Left ventricle myocardium inferior (tissue), 1 donor: ENCODE measurements at places on chromosomes 12 and 14. TPM values are rescaled to one million over a fixed set of nuclear protein-coding genes. Genes with fewer than 3 reads are reported as not detected.
A peak's percentile ranks its signal among the peaks of the same experiment; 100 is the strongest.

DNA sequence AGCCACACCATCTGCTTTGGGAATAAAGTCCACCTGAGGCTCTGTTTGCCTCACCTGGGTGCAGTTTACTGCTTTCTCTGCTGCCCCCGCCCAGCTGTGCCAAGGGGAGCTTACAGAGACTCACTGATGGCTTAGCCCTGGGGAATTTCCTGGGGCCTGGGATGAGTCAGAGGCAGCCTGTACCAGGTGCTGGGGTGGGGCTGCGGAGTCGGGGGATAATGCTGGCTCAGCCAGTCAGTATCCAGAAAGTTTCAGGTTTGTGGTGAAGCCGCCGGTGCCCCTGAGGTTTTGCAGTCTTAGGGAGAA is 22.3 kb downstream of the PLEKHG3 start:
- no peaks in the 10 kb centered on the region for H3K27me3 ChIP-seq
- peak; percentile 13 for DNase-seq
- H3K36me3 ChIP-seq = peaks cover 30% of the 10 kb centered on the region
- no peak overlapping the region for H3K4me3 ChIP-seq

DNA sequence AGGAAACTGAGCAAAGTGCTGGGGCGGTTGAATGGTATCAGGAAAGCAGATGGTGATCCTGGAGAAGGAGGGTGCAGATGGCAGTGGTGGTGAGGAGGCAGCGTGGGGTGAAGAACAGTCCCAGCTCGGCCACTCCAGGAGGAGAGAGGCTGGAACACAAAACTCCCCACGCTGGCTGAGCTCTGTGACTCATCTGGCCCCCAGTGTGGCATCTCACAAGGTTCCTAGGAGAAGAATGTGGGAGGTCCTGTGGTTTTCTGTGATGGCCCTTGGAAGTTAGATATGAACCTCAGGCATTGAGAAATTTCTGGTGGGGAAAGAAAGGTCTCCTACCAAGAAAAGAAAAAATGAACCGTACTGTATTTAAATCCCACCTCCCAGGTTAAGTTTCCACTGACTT is 8.0 kb upstream of the NRXN3 start:
- H3K4me1 ChIP-seq = no peaks in the 10 kb centered on the region
- H3K4me3 ChIP-seq = no peak overlapping the region
- H3K27ac ChIP-seq = no peak overlapping the region

DNA sequence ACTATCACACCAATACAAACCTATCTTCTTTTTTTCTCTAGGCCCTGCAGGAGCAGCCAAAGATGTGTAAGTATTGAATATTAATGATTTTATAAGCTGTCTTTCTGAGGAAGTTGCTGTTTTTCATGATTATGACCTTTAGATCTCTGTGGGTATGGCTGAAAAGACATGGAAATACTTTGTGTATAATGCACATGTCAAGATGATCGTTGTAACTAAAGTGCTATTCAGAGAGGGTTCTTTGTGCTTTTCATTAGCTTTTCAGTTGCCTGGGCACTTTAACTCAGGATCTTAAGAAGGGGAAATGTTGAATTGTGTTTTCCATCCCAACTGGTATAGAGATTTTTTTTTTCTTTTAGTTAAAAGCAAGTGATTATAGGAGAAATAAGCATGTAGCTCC is 18.1 kb downstream of the C12orf75 start:
- peaks cover 9% of the 10 kb centered on the region for H3K4me1 ChIP-seq
- no peaks in the 10 kb centered on the region for H3K27me3 ChIP-seq
- no peak for DNase-seq
- no peaks in the 10 kb centered on the region for H3K36me3 ChIP-seq

NANOG gene
- total RNA-seq = not detected

TAPBPL gene
- 16.4 TPM for total RNA-seq

DNA sequence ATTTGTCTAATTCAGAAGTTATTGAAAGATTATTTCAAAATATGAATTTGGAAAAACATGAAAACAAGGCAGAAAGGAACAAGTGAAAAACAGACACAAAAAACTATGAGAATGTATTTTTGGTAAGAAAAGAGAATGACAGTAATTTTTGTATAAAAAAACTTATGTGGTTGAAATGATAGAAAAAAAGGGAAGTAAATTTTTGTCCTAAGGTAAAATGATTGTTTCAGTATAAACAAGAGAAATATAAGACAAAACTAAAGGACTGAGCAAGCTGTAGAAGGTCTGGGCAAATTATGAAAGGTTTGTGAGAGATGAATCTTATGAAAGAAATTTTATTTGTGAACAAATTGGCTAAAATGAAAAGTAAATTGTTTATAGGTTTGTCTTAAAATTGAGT is 44.6 kb downstream of the CEP83 start:
- no peaks in the 10 kb centered on the region for H3K4me1 ChIP-seq
- H3K4me3 ChIP-seq = no peak overlapping the region
- no peaks in the 10 kb centered on the region for H3K27me3 ChIP-seq

DNA sequence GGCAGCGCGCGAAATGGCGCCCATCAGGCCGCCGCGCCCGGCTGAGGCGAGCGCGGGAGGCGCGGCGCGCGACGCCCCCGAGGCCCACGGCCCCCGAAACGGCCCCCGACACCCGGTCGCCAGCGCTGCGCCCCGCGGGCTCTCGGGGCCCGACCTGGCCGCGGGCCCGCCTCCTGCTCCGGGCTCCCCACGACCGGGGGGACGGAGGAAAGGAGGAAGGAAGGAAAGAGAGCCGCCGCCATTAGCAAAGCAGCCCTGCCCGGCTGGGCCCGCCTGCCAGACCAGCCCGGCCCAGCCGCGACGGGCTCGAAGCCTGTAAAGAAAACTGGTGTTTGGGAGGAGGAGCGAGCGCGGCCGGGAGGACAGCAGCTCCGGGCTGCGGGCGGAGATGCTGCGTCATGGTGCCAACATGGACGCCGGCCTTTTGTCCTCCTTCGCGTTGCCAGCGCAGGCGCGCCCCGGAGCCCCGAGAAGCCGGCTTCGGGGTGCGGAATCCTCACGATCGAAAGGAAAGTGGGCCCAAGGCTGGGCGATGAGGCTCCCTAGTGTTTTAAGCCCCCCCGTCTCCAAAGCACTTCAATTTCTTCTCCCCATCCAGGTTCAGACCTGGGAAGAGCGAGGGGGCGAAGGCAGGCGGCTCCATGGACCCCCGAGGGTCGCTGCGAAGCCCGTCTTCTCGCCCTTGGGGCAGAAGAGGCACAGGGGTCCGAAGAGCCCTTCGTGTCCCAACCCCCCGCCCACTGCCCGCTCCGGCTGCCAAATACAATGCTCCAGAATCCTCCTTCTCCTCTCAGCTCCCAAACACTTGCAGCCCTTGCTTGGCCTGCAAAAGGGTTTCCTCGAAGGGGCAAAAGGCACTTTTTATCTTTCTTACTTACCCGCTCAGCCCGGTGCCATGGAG is 2.9 kb upstream of the SETD1B start:
- H3K27ac ChIP-seq = peak overlapping the region; percentile 100
- H3K36me3 ChIP-seq = peaks cover 3% of the 10 kb centered on the region
- H3K27me3 ChIP-seq = no peaks in the 10 kb centered on the region
- peak; percentile 85 for DNase-seq
- peaks cover 78% of the 10 kb centered on the region for H3K4me1 ChIP-seq
- peak overlapping the region; percentile 81 for H3K4me3 ChIP-seq

TMEM132D gene
- total RNA-seq = not detected

SLC25A47 gene
- total RNA-seq = not detected

GRCh38 chr12:15700595-15700994 is 88.6 kb downstream of the EPS8 start:
- peaks cover 67% of the 10 kb centered on the region for H3K4me1 ChIP-seq
- H3K27ac ChIP-seq = peak overlapping the region; percentile 81
- peak overlapping the region; percentile 4 for H3K4me3 ChIP-seq
- no peaks in the 10 kb centered on the region for H3K27me3 ChIP-seq

ADAM20 gene
- total RNA-seq = 0.27 TPM

GRCh38 chr14:102949801-102950451 is 27.5 kb downstream of the AMN start:
- no peaks in the 10 kb centered on the region for H3K27me3 ChIP-seq
- peak overlapping the region; percentile 9 for H3K27ac ChIP-seq
- DNase-seq = peak; percentile 60
- peaks cover 93% of the 10 kb centered on the region for H3K36me3 ChIP-seq
- peaks cover 20% of the 10 kb centered on the region for H3K4me1 ChIP-seq

GRCh38 chr14:56798447-56799342 is 11.6 kb downstream of the OTX2 start:
- no peak overlapping the region for H3K27ac ChIP-seq
- H3K4me3 ChIP-seq = peak overlapping the region; percentile 54
- H3K27me3 ChIP-seq = peaks cover 100% of the 10 kb centered on the region
- DNase-seq = no peak
- peaks cover 29% of the 10 kb centered on the region for H3K4me1 ChIP-seq

- no peaks in the 10 kb centered on the region for H3K4me1 ChIP-seq
- no peaks in the 10 kb centered on the region for H3K27me3 ChIP-seq
- no peaks in the 10 kb centered on the region for H3K36me3 ChIP-seq
- no peak for DNase-seq
- H3K4me3 ChIP-seq = no peak overlapping the region
Observed at GRCh38 chr12:121112496-121112895, 20.2 kb upstream of the P2RX7 start.

- H3K4me1 ChIP-seq = peaks cover 2% of the 10 kb centered on the region
- H3K36me3 ChIP-seq = no peaks in the 10 kb centered on the region
- no peak overlapping the region for H3K4me3 ChIP-seq
- DNase-seq = no peak
- H3K27ac ChIP-seq = no peak overlapping the region
- H3K27me3 ChIP-seq = no peaks in the 10 kb centered on the region
Observed at GRCh38 chr12:115632308-115632707, 645.2 kb downstream of the MED13L start.
